Hippocampal formation (tissue), 2 donors: ENCODE measurements at places on chromosomes 2 and 18.

- no peak for DNase-seq
Measured at GRCh38 chr2:144217853-144218633, 301.9 kb downstream of the ZEB2 start.

- no peak for DNase-seq
Measured at GRCh38 chr2:11757101-11757500, 10.7 kb downstream of the LPIN1 start.

DNA sequence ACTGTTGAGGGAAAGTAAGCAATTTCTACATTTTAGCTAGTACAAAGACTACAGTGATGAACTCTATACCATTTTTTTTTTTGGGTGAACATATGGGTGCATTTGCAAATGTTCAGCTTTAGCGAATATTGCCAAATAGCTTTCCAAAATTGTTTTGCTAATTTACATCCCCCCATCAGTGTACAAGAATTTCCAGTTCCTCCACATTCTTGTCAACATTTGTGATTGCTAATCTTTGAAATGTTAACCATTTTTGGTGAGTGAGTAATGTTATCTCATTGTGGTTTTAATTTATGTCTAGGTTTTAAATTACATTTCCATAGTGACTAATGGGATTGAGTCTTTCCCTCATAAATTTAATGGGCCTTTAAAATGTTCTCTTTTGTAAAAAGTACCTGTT is 16.4 kb upstream of the CNRIP1 start:
- peak; percentile 5 for DNase-seq

DNA sequence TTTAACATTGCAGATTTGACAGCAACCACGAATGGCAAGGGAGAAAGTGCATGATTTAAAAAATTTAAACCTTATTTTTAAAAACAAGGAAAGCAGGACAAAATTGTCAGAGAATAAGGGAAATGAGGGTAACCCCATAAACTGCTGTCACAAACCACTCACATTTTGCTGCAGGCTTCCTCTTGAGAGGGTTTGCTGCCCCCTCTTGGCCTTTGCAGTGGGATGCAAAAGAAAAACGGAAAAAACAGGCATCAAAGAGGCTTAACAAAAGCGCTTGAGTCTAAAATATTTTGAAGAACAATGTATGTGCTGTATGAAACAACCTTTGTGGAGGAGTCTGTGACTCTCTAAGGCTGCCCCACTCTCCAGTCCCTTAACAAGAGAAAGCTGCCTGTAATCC is 91.6 kb downstream of the TMX3 start:
- DNase-seq, result peak; percentile 72

GRCh38 chr2:215455958-215456357 is 20.1 kb upstream of the FN1 start:
- no peak for DNase-seq

DNA sequence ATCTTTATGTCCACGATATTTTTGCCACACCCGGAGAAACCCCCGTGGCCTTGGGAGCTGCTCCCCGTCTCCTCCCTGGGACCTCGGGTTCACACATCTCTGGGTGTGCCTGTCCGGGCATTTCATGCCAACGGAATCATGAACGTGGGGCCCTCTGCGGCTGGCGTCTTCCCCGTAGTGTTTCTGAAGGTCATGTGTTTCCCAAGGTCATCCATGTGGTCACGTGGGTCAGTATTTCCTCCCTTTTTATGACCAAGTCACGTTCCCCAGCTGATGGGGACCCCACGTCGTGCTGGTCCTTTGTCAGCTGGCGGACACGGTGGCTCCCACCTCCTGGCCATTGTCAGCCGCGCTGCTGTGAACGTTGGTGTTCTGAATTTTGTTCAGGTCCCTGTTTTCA is 135.7 kb downstream of the NFATC1 start:
- DNase-seq, result no peak

DNA sequence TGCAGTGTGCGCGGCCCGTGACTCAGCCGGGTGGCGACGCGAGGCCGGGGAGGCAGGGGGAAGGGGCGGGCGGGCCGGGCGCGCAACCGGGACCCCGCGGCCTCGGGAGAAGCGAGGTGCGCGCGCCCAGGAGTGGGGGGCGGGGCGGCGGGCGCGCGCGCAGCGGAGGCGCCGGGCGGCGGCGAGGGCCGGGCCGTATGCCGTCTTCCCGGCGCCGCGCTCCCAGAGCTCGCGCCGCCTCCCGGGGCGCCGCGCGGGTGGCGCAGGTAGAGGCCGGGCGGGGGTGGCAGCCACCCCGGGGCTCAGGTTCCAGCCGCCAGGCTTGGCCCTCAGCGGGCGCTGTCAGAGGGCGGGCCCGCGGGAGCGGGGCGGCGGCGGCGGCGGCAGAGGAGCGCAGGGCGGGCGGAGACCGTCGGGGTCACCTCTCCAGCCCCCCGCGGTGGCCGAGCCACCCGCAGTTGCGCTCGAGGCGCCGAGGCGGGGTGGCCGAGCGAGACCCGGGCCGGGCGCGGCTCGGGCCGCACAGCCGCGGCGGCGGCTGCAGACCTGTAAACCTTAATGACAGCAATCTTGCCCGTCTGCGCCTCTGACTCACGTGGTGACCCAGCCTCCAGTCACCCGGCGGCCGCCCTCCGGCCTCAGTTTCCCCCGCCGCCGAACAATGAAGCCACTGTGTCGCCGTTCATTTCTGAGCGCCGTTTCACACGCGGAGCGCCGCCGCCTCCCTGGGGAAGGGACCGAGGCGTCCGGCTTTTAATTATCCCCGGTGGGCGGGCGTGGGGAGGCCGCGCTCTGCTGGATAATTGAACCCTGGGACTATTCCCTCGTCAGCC is 25.3 kb upstream of the SMAD7 start:
- no peak for DNase-seq

DNA sequence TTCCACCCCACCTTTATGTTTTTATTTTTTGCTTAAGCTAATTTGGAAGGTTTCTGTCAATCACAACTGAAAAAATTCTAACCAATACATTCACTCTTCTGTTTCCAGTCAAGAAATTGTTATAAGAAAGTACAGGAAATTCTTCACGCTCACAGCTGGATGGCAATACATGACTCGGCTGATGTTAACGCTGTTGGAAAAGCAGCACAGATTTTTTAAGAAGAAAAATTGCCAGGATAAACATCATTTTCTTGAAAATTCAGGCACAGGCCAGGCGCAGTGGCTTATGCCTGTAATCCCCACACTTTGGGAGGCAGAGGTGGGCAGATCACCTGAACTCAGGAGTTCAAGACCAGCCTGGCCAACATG is 46.1 kb downstream of the STPG4 start:
- no peak for DNase-seq

DNA sequence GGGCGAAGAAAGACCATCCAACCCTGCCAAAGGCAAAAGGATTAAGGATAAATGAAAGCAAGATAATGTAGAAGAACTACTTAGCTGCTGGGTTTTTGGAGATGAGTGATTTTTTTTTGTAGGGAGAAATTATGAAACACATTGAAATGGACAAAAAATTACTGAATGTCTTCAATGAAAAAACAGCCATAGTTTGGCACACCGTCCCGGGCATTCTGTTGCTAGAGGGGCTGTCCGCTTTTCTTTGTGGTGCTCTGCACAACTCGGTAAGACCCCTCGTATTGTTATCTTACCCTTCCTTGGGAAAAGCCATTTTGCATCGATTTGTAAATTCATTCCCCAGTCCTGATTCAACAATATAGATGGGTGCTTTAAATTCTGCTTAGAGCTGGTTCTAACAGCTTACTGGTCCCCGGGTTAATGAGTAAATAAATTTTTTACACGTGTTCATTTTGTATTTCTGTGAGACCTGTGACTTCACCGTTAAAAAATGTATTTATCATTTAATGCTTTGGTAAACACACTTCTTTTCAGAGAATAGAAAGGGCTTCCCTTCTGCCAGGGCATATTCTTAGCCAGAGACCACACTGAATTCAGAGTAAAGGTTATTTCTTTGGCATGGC is 912 bp upstream of the LAPTM4A start:
- no peak for DNase-seq

DNA sequence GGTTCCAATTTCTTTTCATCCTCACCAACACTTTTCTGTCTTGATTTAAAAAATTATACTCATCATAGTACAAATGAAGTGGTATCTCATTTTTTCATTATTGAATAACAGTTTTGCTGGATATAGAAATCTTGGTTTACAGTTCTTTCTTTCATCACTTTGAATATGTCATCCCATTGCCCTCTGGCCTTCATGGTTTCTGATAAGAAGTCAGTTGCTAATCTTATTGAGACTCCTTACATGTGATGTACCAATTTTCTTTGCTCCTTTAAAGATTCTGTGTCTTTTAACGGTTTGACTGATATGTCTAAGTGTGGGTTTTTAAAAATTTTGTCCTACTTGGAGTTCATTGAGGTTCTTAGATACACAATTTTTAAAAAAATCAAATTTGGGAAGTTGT is 35.0 kb downstream of the SLC3A1 start:
- no peak for DNase-seq

- DNase-seq, result no peak
Measured at GRCh38 chr18:26696308-26696707, 148.0 kb upstream of the KCTD1 start.

DNA sequence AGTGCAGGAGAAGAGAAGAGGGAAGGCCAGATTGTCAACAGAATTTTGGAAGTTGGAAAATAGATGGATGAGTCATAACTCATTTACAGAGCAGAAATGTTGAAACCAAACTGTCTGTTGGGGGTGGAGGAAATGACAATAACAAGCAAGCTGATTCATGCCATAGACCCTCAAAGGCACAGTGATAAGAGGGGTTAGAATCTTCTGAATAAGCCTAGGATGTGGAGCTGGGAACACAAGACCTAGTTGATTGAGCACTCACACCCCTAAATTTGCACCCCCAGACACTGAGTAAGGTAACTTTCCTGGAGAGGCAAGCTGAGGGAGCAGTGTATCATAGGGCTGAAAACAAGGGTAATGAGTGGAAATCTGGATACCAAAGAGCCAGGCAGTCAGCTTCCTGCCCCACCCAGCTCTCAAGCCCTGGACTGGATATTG is 141.4 kb downstream of the SCG2 start:
- no peak for DNase-seq

- DNase-seq, result peak; percentile 44
Measured at GRCh38 chr2:214481204-214481603, 70.3 kb downstream of the VWC2L start.

- no peak for DNase-seq
Measured at GRCh38 chr2:29012211-29012681, 31.1 kb downstream of the TOGARAM2 start.

DNA sequence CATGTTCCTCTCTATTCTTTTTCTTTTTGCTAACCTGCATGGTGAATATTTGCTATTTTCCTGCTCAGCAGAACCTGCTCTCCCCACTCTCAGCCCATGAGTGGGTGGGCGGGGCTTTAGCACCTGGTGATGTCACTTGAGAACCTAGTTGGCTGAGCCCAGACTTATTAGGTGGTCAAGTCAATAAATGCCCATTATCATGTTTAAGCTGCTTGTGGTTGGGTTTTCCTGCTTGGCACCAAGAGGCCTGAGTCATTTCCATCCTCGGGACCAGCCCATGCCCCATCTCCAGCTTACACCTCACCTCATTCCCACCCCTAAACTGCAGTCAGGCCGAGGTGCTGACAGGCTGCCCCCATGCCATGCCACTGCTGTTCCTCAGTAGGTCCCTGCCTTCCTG is 226.6 kb downstream of the ANKRD30B start:
- DNase-seq, result no peak

GRCh38 chr2:181354626-181355025 is 102.6 kb upstream of the ITGA4 start:
- no peak for DNase-seq

DNA sequence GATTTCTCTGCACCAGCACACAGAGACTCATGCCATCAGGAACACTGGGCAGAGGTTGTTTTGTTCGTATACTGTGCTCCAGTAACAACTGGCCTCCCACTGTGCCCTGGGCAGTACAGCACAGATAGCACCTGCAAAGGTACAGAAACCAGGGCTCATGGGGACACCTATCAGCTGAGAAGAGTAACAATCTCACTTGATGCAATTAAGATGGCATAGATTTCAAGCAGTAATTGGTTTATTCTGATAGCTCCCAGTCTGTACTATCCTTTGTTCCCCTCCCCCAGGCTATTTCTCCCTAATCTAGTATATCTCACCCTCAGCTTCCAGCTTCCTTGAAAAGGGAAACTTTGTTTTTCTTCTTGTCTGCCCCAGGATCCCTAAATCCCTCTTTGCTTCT is 343.9 kb upstream of the MMADHC start:
- DNase-seq, result no peak

DNA sequence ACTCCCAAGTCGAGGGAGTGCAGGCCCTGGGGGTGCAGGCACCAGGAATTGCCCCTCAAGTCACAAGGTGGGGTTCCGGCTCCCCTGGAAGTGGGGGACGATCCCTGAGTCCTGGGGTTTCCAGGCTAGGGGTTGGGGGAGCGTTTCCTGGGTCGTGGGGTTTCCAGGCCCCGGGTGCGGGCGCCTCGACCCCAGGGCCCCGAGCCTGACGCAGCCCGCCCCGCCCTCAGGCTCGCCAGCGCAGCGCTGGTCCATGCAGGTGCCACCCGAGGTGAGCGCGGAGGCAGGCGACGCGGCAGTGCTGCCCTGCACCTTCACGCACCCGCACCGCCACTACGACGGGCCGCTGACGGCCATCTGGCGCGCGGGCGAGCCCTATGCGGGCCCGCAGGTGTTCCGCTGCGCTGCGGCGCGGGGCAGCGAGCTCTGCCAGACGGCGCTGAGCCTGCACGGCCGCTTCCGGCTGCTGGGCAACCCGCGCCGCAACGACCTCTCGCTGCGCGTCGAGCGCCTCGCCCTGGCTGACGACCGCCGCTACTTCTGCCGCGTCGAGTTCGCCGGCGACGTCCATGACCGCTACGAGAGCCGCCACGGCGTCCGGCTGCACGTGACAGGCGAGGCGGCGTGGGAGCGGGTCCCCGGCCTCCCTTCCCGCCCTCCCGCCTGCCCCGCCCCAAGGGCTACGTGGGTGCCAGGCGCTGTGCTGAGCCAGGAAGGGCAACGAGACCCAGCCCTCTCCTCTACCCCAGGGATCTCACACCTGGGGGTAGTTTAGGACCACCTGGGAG is 12.0 kb downstream of the SIGLEC15 start:
- DNase-seq, result no peak

DNA sequence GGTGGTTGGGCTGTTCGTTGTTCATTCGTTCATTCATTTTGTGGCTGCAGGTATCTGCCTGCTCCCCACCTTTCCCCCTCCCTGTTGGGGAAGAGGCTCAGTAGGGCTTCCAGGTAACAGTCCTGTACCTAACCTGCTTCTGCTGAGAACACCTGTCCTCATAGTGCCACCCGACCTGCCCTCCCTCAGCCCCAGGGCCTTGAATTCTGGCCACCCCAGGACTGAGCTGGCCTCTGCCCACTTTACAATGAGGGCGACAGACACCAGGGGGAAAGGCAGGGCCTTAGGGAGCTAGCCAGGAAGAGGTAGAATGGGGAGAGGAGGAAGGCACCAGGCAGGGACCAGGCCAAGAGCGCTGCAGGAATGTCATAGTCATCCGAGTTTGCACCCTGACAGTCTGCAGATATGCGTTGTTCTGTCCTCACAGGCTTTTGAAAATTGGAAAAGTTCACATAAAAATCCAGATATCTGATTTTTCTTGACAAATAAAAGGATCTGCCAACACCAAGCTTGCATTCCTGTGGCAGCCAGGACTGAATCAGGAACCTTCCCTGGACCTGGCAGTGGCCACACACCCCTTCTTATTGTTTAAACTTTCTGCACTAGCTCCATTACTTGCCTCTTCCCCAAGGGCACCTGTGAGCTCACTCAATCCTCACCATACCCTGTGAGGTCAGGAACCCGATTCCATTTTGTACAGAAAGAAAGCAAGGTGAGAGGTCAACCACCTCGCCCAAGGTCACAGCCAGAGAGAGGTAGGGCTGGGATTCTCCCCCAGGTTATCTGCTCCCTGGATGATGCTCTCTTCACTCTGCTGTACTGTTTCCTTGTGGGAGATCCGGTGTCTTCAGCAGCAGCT is 35.3 kb upstream of the MRPL33 start:
- DNase-seq, result no peak

- no peak for DNase-seq
Measured at GRCh38 chr2:181586569-181587081, 70.3 kb downstream of the CERKL start.
